Right renal cortex interstitium (tissue), 3 donors: ENCODE measurements at places on chromosomes 5 and 9. TPM values are rescaled to one million over a fixed set of nuclear protein-coding genes. Genes with fewer than 3 reads are reported as not detected.

Gene STK32A
- polyA plus RNA-seq: 14.3 TPM

Gene FAM221B
- 0.12 TPM for polyA plus RNA-seq

DNA sequence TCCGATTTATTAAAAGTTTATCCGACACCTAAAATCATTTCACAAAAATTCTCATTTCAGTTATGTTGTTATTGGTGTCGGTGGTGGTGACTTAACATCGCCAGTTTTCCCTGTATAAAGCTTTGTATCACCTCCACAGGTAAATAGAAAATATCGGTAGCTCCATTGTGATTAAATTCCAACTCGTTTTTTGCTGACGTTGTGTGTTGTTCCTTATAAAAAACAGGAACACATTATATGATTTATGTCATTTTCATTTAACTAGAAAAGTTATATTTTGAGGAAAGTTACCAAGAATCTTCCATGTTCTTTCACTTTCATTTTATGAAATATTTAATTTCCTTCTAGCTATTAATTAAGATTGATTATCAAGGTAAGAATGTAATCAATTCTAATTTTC is 635.9 kb downstream of the CDH18 start:
- no peak for DNase-seq

DNA sequence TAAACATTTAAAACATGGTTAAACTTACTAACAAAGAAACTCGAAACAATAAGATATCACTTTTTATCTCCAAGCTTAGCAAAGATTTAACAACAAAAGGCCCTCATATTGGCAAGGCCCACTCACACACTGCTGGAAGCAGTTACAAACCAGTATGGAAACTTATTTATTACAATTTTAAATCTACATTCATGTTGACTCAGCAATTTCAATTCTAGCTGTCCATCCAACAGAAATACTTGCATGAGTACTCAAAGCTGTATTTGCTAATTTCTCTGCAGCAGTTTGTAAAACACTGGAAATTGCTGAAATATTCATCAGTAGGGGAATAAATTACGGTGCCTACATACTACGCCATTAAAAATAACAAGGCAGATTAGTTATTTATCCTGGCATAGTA is 2.8 kb upstream of the DNAJA1 start:
- no peak for DNase-seq

DNA sequence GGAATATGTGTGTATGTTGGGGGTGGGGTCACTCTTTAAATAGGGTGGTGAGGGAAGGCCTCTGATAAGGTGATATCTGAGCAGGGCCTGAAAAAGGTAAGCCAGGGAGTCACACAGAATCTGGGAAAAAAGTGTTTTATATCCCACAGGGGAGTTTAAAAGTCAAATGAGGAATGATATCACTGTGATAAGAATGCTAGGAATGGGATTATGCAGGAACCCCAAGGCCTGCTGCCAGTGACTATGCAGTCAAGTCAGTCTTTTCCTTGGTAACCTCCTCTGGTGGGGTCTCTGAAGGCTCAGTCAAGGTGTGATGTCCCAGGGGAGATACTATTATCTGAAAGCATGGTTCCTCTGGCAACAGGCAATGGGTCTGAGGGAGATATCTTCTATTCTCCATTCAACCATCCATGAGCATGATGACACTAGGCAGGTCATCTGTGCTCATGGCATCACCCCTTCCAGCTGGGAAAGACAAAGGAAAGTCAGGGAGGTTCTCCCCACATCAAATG is 53.5 kb downstream of the GRIA1 start:
- DNase-seq: no peak

- DNase-seq: no peak
These were observed 94.3 kb downstream of the MVB12B start for GRCh38 chr9:126420643-126421564.

GRCh38 chr9:129457325-129457779 is 163.5 kb downstream of the C9orf50 start:
- DNase-seq: no peak

DNA sequence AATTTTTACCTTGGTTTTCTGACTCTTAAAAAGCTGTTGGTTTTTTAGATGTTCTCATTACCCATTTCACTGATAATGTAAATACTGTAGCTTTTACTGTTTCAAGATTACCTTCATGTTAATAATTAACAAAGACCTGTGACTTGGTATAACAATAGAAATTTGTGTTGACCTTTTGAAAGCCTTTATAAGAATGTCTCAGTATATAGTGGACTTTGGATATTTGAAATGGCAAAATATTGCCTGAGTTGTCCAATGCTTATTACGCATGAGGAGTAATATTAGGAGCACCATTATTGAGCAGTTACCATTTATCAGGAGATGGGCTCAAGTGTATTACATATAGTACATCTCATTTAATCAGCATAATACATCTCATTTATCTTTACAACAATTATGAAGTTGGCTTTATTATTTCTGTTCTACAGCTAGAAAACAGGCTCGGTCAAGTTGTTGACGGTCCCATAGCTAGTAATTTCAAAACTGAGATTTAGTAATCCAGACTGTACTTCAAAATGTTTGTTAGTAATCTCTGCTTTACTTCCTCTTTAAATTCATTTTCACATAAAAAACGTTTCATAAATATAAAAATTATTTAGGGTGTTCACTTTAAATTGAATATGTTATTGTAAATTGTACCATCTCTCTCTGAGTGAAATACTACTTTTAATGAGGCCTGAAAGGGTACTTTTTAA is 50.7 kb upstream of the FKTN start:
- no peak for DNase-seq

DNA sequence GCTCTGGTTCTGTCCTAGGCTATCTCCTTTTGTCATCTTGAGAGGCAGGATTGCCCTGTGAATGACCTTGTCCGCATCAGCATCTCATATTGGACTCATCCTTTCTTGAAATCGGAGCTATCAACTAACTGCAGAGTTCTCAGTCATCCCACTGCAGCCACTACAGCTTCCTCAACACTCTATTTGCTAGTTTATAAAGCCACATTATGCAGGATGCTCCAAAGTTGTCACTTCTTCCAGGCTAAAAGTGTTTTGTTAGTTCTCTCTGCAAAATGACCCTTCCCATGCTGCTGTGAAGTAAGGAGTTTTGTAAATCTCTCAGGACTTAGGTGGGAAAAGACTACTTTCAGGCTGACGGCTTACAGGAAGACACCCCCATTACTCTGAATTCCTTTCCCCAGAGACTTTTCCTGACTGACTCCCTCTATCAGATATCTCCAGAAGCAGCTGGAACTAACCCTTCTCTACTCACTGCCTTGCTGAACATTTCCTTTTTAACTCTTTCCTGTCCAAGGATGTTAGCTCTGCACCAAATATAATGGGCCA is 257.6 kb downstream of the NFIB start:
- no peak for DNase-seq

- DNase-seq: no peak
These were observed 13.8 kb upstream of the CCL28 start for GRCh38 chr5:43425983-43426382.

DNA sequence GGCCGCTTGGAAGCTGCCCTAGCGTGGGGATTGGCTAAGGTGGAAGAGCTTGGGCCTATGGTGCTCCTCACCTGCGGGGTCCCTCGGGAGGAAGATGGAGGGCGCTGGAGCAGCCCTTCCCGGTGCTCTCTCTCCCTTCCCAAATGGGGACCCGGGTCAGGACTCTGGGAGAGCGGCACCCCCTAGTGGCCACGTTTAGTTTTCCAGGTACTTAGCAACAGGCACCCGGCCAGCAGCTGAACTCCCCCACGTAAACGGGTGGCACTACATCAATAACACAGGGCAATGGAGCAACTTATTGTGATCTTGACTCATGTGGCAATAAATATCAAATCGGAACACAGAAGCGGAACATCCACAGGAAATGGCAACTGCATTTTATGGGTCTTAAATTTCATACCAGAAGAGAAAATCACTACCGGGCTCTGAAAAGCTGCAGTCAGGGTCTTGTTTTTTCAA is 316.6 kb downstream of the AGTPBP1 start:
- peak; percentile 85 for DNase-seq

- no peak for DNase-seq
These were observed 151.5 kb downstream of the SEMA6A start for GRCh38 chr5:116423141-116423540.

- no peak for DNase-seq
These were observed at the start of gene LAMC3 for GRCh38 chr9:131008909-131009618. Gene LAMC3, plus strand, starts transcription at chr9:131009174. Its CDS starts 41 bp downstream, at chr9:131009215.

- no peak for DNase-seq
These were observed 22.9 kb downstream of the C5orf15 start for GRCh38 chr5:133945568-133945967.

- DNase-seq: no peak
These were observed 854 bp upstream of the TEX48 start for GRCh38 chr9:114682846-114683245.

DNA sequence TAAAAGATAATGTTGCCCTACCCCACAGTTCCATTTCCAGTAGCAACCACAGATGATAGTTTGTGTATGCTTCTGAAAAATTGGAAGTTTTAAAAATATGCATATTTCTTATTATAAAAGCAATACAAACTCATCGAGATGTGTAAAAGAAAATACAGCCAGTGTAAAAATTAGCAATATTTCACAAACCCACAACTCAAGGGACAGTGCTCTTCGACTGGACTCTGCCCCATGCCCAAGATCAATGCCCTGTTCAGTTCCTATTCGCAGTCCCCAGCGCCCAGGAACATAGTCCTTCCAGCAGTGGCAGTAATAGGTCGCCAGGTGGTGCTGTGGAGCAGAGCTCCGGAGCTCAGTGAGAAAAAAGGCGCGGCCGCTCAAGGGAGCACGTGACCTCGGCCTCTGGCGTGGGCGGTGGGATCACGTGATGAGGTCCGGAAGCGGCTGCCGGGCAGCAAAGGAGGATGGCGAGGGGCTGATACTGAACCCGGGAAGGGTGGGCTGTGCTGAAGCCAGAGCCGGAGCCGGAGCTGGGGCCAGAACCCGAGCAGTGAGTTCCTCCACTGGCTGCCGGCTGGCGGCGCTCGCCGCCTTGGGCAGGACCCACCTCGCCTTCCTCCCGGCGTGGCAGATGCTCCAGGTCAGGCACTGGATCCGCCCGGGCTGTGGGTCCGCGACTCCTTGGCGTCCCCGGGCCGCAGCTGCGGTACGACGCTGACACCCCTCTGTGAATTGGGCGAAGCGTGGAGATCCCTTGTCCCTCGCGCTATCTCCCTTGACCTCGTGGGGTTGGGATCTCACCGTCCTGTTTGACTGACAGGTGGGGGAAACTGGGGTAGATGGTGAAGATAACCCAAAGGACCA is at the start of gene SLC36A1:
SLC36A1 (plus strand) TSS at position 430 of the 864 bp plus-strand sequence. CDS start 11,190 bp downstream, outside the sequence.
- DNase-seq: peak; percentile 85

DNA sequence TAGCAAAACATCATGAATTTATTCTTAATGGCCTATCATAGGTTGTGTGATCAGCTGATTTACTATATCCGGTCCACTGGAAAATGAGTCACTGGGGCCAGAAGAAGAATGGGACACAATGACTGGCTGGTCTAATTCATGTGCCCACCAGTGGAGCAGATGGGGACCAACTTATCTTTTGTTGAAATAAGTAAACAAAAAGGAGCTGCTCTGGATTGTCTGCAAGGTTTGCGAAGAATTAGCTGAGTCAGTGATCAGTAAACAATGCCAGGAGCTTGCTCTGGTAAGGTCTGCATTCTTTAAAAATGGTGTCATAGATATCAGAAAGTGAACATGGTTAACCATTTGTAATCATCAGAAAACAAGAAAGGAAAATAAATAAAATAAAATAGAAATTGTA is 128.0 kb downstream of the RASEF start:
- no peak for DNase-seq

GRCh38 chr9:83065233-83065632 is 2.3 kb upstream of the RASEF start:
- no peak for DNase-seq

GRCh38 chr5:10130881-10131280 is 118.8 kb downstream of the ATPSCKMT start:
- no peak for DNase-seq

- DNase-seq: no peak
These were observed 3.8 kb downstream of the NUDCD2 start for GRCh38 chr5:163456029-163456589.

GRCh38 chr9:91948597-91949391 is 1.2 kb downstream of the ROR2 start:
- no peak for DNase-seq

- DNase-seq: no peak
These were observed 3.7 kb upstream of the BSPRY start for GRCh38 chr9:113345671-113346070.

DNA sequence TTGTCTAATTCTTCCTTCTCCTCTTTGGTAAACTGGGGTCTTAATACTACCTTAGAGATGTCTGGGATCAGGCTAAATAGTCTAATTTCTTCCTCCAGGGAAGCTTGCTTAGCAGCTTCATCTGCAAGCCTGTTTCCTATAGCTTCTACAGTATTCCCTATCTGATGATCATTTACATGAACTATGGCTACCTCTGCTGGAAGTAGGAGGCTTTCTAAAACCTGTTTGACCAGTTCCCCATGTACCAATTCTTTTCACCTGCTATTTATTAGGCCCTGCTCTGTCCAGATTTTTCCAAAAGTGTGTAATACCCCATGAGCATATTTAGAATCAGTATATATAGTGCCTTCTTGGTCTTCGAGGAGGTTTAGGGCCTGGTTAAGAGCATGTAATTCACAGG is 619.8 kb downstream of the HINT1 start:
- no peak for DNase-seq

- DNase-seq: no peak
These were observed 13.2 kb downstream of the FRMPD1 start for GRCh38 chr9:37663926-37664325.

DNA sequence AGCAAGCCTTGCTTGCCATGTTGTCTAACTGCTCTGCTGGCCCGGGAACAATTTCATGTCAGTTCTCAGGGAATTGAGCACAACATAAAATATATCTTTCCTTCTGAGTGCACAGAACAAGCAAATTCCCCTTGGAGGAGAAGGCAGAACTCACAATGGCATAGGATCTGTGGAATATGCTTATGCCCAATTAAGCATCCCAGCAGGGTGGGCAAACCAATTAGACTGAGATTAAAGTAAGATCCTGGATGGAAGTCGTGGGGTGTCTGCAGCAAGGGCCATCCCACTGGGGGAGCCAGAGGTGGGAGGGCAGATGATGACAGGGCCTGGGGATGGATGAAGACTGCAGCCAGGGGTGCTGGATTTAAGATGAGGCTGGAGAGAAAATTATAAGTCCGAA is 114.1 kb downstream of the BRINP1 start:
- DNase-seq: no peak

DNA sequence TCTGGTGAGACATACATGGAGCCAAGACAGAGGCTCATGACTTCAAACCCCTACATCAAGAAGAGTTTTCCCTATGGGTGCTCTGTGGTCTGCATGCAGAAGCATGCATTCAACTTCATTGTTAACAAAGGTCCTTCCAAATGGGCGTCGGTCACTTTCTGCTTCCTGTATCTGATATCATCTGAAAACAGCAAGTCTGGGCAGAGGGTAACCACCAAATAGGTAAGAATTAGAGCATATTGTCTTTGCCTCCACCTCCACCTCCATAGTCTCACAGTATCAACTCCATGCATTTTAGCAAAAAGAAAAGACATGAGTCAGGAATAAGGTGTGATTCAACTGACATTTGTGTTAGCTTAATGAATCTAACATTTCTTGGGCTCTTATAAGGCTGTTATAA is 462.9 kb downstream of the DMRT2 start:
- no peak for DNase-seq

- DNase-seq: no peak
These were observed 153.4 kb downstream of the BARX1 start for GRCh38 chr9:93801581-93802284.

- DNase-seq: no peak
These were observed 13.1 kb upstream of the INSYN2B start for GRCh38 chr5:169993485-169993790.
